NCI-H69 (cell line): ENCODE measurements at places on chromosomes 5 and 9.

DNA sequence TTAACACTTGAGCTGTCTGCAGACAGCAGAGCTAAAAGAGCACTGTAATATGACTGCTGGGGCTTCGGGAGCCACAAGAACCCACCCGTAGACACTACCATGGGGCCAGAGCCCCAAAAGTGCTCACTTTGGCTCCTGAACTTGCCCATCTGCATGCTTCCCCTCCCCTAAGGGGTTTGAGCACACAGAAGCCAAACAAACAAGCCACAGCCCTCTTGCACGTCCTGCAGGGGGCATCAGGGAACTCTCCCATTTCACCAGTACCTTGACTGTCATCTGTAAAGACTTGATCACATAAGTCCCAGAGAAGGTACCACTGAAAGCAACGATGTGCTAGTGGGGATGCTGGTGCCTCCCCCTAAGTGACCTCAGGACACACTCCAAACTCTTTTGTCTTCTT lies 681.8 kb downstream of the SEMA5A start:
- peak; percentile 75 for DNase-seq

GRCh38 chr5:41773799-41774198 lies 96.4 kb downstream of the OXCT1 start:
- no peak for DNase-seq

GRCh38 chr9:123556464-123557435 lies 200.8 kb downstream of the CRB2 start:
- no peak for DNase-seq

- DNase-seq, result no peak
Observed at GRCh38 chr5:118450554-118451332, 537.6 kb downstream of the DTWD2 start.

GRCh38 chr5:121949885-121950284 lies 11.9 kb upstream of the SRFBP1 start:
- peak; percentile 87 for DNase-seq

DNA sequence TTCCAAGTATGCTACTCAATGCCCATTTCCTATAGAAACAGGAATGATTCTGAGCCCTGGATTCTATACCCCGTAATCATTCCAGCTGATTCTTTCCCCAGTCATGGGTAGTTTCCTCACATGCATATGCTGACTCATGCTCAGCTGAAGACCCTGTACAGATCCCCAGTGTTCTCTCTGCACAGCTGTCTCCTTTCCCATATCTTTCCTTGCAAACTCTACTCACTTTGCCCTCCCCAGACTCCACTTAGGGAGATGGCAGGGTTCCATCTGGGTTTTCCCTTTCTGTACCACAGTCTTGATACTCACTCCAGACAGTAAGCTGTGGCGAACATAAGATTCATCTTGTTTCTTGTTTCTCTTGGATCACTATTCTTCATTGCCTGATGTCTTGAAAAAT lies 357.6 kb downstream of the RAB3C start:
- peak; percentile 75 for DNase-seq

DNA sequence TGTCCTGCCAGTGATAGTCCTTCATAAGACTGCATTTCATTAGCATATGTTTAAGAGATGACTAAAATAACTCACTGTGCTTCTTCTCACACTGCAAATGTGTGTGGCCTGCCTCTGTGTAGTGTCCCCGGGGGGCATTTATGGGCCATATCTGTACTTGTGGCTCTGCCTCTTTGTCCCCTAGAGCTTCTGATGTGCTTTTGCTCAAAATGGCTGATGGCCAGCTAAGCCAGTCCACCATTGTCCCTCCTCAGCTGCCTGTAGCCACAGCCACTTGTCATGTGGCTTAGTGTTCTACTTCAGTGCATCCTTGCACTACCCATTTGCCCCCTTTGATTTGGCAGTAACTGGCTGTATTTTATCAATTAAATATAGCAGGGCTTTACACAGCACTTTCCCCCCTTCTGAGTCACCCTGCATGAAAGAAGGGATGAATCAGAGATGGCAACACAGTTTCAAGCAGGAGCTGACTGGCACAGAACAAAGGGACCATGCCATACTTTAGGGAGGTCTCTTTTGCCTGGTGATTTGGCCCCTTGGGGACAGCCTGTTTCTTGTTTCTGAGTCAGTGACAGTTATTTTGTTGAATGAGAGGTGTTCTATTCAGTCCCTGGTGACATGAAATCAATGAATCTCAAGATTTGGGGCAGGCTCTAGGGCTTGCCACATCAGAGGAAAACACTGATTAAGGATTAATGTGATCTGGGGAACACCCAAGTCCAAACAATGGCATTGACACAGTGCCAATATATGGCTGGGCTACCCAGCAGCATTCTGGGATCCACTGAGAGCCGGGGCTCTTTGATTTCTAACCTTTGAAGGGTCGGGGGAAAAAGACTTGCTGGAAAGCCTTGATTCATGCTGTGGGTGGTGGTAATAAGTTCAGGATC lies 245.5 kb downstream of the SMARCA2 start:
- DNase-seq, result peak; percentile 86

DNA sequence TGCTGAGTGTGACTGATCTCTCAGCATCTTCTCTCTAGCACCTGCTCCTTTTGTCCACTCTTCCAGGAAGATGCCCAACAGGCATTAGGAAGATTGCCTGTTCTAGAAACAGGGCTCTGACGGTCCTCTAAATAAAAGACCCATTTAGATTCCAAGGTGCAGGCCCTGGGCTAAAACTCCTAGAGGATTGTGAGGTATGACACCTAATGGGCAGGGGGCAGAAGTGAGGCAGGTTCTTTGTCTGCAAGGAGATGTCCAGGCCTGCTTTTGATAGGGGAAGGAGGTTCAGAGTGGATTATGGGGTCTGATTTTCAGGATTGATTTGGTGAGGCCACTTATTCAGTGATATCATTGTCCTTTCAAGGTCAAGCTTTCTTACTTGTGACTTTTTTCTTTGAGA lies 140.8 kb upstream of the TRPC7 start:
- no peak for DNase-seq

DNA sequence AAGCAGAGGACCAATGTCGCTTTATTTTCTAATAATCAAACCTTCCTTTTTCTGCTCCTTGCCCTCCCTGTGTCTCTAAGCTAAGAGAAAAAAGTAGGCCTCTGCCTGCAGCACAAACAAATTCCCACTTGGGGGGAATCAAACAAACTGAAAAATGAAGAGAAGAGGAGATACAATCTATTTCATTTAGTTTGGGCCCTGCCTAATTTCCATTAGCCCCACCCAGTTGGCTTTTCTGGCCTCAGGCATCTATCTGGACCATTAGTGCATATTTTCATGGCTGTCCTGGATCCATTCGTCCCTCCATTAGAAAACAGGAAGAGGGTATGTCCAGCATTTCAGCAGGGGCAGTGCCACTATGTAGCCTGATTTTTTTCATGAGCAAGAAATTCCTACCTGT lies 72.9 kb downstream of the EBF1 start:
- no peak for DNase-seq

DNA sequence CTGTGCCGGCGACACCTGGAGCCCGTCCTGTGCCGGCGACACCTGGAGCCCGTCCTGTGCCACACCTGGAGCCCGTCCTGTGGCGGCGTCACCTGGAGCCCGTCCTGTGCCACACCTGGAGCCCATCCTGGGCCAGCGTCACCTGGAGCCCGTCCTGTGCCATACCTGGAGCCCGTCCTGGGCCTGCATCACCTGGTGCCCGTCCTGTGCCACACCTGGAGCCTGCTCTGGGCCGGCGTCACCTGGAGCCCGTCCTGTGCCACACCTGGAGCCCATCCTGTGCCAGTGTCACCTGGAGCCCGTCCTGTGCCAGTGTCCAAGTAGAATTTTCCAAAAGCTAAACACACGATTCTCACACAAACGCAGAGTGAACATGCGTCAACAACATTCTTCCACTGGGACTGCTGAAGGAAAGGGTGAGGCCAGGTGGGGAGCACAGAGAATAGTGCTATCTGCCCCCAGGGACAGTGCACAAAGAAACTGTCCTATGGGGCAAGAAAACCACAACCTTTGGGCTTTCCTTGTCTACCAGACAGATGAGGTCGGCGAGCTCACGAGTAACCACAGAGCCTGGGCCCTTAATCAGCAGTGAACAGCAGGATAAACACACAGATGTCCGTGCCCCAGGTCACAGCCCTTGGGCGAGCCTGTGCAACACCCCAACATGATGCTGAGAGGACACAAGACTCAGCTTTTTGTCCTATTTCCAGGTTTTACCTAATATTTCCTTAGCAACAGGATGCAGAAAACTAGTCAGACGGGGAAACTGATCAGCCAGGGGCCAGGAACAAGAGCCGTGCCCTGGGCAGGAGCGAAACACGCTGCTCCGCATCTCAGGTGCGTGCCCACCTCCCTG lies 7.9 kb downstream of the QSOX2 start:
- peak; percentile 30 for DNase-seq

DNA sequence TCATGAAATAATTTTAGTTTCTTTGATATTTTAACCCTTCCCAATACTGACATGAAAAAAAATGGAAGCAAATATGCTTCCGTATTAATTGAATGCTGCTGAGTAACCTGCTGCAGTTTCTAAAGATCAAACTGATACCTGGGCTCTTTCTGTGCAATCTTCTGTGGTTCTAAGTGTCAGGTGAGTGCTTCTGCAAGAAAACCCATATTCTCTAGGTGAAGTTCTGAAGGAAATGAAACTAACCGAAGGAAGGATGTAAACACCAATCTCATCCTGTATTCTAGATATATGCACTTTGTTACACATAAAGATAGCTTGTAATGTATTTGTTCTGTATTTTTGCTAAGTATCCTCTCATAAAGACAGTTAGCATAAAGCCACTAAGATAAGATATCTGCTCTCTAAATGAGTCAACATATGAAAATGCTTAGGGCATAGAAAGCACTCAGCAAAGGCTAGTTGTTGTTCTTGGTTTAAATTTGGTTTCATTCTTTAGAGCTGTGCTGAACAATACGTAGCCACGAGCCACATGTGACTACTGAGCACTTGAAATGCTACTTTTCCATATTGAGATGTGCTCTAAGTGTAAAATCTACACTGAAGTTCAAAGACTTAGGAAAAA lies 52.0 kb downstream of the ITGA2 start:
- DNase-seq, result no peak

DNA sequence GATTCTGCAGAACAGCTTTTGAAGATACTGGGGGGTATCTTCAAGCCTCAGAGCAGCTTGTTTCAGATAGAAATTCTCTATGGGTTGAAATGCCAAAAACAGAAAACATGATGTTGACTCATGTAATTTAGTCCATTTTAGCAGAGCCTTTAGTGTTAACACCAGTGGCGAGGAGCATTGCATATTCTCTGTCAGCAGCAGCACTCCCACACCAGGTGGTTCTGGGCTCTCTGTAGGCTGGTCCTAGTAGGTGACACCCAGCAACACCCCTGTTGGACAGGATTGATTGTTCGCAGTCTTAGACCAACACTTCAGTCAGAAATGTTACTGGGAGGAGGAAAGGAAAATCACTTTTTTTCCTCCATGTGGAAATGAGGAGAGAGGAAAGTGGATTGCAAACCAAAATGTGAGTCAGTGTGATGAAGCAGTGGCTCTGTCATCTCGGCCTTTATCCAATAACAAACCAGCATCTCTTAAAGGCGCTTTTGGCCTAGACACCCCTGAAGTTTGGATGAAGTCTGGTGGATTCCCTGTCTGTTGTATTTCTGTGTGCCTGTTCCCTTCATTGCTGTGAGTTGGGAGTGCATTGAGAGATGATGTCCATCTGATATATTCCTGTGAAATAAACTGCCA lies 16.8 kb downstream of the SLC46A2 start:
- DNase-seq, result no peak

GRCh38 chr5:143329843-143330242 lies 73.6 kb downstream of the NR3C1 start:
- DNase-seq, result no peak

DNA sequence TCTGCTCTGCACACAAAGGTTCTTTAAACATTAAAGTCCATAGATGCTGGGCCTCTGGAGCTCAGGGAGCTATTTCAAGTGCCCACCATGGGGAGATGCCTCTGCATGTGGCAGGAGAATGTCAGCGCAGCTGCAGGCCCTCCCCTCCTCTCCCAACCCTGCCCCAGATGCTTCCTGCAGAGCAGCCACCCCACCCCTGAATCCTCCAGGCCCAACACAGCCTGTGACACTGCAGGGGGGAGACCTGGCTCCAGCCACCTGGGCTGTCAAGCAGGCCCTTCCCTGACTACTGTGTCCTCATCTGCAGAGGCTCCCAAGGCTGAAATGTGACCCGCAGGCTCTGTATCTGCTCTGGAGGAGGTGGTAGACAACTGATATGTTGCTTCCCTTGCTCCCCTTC lies 213.9 kb downstream of the GABBR2 start:
- DNase-seq, result peak; percentile 76

DNA sequence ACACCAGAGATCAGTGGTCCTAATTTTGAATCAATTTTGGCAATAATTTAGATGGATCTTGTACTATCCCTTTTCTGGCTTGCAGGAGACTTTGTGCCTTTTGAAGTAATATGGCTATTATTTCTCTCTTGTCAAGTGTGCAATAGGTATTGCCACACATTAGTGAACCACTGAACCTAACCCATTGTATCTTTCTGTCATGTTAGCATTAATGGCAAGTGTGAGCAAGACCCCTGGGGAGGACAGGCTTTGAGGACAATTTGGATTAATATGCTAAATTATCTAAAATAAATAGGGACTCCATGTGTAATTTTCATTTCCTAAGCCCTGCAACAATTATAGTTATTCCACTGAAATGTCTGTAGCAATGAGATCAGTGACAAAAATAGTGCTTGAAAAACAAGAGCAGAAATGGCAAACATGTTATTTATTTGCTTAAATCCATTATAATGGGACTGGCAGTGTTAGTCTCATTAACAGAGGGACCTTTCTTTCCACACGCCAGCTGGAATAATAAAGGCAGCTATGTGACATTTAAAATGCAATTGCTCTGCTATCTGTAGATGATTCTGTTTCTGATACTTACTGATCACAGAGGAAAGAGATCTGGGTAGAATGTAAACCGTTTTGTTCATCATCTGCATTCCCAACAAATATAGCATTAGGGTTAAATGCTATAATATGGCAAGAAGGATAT lies 753.3 kb upstream of the ZNF608 start:
- DNase-seq, result peak; percentile 87

DNA sequence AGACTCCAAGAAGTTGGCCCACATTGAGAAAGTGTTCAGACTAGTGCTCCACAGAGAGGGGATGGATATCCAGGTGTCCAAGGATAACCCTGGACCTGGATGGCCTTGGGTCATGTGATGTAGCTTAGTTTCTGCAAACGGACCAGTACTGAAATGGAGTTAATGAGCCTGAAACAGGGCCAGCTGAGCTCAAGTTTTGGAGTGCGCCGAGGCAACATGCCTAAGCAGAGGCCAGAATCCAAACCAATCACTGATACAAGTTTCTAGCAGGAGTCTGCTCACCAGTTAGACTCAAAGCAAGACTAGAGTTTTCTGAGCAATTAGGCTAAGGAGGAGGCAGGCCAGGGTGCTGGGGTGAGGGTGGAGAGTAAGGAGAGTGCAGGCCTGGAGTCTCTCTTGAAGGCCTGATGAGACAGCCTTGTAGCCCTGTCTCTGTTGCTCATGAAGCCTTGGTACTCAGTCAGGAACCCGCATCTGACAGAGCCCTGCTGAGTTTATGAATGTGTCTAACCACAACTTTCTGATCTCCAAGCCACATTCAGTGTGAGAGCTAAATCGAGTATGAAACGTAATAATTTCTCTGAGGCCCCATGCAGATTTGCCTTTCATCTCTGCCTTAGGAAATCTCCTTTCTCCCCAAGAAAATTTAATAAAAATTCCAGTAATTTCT lies 68.9 kb upstream of the EQTN start:
- no peak for DNase-seq

GRCh38 chr9:14895806-14896205 lies 14.4 kb downstream of the FREM1 start:
- DNase-seq, result no peak
